Lung (tissue), 17 donors: ENCODE measurements at places on chromosomes 11 and 22. TPM values are rescaled to one million over a fixed set of nuclear protein-coding genes. Genes with fewer than 3 reads are reported as not detected.
A peak's percentile ranks its signal among the peaks of the same experiment; 100 is the strongest.

- peak; percentile 68 for DNase-seq
Observed at GRCh38 chr22:50674606-50675552, 2.3 kb downstream of the SHANK3 start.

GRCh38 chr11:16737818-16738192 is 642 bp upstream of the C11orf58 start:
- DNase-seq = no peak

DNA sequence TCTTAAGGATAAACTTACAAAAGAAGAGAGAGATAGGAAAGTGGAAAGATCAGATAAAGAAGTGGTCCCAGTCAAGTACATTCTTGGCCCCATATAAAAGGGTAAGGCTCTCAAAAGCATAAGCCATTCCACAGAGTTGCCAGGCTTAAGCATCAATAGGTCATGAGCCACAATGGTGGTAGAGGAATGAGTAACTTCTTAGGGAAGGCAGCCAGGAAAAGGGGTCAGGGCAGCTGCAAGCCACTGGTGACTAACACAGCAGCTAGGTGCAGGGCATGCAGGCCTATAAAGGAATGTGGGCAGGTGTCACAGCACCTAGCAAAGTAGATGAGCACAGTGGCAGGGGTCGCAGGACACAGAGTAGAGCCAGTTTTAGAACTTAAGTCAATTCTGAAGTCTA is 302.6 kb upstream of the FAT3 start:
- DNase-seq = no peak

GRCh38 chr11:129766898-129767604 is 48.6 kb upstream of the TMEM45B start:
- no peak for DNase-seq

P2RY6 gene
- 13.0 TPM for polyA plus RNA-seq

DNA sequence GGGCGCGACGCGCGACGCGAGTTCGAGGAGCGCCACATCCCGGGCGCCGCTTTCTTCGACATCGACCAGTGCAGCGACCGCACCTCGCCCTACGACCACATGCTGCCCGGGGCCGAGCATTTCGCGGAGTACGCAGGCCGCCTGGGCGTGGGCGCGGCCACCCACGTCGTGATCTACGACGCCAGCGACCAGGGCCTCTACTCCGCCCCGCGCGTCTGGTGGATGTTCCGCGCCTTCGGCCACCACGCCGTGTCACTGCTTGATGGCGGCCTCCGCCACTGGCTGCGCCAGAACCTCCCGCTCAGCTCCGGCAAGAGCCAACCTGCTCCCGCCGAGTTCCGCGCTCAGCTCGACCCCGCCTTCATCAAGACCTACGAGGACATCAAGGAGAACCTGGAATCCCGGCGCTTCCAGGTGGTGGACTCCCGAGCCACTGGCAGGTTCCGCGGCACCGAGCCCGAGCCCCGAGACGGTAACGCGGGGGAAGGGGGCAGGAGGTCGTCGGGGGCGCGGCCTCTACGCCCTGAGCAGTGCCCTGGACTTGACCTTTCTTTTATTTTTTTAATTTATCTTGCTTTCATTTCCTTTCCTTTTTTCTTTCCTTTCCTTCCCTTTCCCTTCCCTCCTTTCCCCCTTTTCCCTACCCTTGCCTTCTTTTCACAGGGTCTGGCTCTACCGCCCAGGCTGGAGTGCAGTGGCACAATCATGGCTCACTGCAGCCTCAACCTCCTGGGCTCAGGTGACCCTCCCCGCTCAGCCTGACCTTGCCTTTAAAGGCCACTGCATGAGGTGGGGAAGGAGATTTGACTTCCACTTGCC is 5.0 kb downstream of the MPST start:
- no peak for DNase-seq
